GM13976 (cell line): ENCODE measurements at places on chromosomes 7 and 10.

GRCh38 chr7:120583899-120584586 lies 273.9 kb downstream of the TSPAN12 start:
- no peak for DNase-seq

GRCh38 chr10:128125416-128125943 lies 743 bp downstream of the MKI67 start:
- DNase-seq, result peak; percentile 25

DNA sequence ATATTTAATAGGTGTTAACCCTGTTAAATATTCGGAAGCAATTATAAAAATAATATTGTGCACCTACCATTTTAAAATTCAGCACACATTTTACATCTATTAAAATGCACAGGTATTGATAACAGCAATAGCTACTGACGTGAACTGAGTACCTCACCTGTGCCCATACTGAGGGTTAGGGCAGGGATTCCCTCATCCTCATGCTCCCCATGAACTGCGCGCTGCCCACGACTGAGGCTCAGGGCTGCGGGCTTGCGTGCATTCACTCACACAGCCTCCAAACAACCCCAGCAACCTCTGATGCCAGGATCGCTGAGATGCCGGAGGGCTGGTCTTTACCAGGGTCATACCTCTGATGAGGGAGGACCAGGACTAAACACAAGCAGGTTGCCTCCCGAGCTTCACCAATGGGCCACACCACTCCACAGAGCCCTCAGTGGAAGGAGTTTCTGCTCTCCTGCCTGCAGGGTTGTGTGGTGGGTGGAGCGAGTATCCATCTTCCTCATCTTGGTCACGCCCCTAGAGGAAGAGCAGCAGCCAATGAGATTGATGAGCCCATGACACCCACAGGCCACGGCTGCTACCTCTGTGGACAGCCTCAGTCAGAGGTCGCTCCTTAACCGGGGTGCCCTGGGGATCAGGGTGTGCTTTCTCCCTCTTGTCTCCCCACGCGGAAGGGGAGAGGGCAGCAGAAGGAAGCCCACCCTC lies 478.3 kb downstream of the TNS3 start:
- DNase-seq, result no peak

DNA sequence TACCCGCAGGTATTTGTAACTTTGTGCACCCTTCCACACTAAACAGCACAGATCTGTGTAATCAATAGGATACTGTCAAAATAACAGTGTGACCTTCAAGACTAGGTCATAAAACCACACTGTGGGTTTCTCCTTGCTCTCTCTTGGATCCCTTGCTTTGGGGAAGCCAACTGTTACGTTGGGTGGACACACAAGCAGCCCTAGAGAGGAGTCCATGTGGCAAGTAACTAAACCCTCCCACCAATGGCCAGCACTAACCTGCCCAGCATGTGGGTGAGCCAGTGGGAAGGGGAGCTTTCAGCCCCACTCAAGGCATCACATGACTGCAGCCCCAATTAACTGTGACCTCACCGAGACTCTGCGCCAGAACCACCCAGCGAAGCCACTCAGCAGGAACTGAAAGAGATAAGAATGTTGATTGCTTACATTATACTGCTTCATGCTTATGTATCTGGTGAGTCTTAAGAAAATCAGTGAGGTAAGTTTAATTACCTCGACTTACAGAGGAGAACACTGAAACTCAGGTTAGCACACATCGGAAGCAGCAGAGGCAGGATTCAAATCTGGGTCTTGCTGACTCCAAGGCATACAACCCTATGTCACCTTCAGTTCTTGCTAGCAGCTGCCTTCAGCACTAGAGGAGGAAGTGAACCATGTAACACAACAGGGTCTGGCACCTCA lies 9.4 kb upstream of the ZC3HAV1 start:
- DNase-seq, result peak; percentile 68

DNA sequence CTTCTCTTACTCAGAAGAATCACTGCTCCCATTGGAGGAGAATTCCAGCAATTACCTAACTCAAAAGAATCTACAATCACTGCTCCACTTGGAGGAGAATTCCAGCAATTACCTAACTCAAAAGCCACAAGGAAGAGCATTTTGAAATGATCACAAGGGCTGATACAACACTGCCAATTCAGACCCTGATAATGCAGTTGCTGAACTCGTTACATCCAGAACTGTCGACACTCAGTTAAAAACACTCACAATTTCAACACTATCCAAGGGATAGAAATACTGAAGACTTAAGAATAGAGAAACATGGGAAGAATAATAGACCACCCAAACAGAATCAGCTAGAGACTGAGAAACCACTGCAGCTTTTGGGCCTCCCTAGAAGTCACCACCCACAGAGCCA lies 27.8 kb downstream of the AFAP1L2 start:
- no peak for DNase-seq

- DNase-seq, result no peak
These were observed 35.2 kb downstream of the USP6NL start for GRCh38 chr10:11576092-11576809.

DNA sequence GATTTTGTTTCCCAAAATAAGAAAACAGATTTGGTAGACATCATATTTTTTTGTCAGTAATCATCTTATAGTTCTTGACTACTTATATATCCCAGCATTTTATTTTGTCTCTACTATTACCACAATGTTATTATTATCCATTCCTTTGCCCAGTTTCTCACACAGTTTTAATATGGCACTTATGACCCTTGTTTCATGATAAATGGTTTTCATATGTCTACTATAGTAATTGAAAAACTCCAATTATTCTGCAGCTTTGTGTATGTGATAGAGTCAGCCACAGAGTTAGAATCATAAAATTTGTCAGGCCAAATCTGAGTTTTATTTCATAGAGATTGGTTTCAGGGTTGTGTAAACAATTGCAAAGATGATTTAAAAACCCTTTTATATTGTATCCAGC lies 203.9 kb downstream of the MALRD1 start:
- no peak for DNase-seq

DNA sequence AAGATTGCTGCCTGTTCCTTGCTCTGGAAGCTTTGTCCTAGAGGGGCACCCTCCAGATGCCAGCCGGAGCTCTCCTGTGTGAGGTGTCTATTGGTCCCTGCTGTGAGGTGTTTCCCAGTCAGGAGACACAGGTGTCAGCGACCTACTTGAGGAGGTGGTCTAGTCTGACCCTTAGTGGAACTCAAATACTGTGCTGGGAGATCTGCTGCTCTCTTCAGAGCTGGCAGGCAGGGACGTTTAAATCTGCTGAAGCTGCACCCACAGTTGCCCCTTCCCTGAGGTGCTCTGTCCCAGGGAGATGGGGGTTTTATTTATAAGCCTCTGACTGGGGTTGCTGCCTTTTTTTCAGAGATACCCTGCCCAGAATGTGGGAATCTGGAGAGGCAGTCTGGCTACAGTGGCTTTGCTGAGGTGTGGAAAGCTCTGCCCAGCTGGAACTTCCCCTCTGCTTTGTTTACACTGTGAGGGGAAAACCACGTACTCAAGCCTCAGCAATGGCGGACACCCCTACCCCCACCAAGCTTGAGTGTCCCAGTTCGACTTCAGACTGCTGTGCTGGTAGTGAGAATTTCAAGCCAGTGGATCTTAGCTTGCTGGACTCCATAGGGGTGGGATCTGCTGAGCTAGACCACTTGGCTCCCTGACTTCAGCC lies 119.2 kb downstream of the PPP1R9A start:
- no peak for DNase-seq

- no peak for DNase-seq
These were observed 12.8 kb downstream of the HKDC1 start for GRCh38 chr10:69232736-69233480.

DNA sequence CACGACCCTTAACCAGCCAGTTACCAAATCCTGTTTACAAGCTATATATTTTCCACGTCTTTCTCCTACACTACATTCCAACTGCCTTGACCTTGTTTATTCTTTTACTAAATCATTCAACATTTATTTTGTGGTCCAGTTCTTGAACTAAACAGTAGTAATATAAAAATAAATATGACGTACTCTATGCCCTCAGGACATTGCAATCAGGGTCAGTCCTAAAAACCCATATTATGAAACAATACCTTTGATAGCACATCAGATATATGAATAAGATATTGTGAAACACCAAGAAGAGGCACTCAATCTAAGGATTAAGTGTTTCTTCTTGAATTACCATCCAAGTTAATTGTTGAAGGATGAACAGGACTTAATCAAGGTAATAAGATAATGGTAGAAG lies 52.5 kb upstream of the WNT16 start:
- no peak for DNase-seq

DNA sequence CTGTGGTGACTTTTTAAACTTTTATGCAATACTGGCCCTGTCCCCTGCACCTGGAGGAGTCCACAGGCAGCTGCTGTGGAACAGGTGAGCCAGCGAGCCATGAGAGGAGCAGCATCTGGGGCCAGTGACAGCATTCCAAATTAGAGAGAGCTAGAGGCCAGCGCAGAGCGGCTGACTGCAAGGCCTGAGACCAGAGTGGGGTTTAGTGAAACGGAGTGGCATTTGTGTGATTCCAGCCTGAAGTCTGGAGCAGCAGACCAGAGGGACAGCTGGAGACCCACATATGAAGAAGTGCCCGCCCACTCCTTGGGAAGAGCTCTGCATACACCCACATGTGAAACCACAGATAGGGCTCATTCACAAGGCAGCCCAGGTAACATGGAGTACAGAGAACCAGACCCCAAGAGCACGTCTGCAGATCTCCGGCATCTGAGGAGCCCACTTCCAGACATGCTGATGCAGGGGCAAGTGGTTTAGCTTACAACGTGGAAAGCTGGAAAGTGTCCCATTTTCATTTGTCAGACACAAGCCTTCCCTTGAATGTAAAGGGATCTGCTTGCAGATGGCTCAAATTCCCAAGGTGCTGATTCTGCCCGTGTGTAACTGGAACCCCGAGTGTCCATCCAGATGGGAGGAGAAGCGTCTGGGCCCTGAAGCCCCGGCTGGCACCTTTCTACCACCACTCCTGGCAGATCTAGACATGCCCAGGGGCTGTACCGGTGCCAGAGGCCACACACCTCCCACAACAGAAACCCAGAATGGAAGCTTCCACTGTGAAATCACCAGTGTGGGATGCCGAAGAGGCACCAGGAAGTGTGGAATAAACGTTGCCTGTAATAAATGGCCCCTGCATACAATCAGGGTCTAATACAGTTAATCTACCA lies 256.0 kb upstream of the TCERG1L start:
- no peak for DNase-seq

DNA sequence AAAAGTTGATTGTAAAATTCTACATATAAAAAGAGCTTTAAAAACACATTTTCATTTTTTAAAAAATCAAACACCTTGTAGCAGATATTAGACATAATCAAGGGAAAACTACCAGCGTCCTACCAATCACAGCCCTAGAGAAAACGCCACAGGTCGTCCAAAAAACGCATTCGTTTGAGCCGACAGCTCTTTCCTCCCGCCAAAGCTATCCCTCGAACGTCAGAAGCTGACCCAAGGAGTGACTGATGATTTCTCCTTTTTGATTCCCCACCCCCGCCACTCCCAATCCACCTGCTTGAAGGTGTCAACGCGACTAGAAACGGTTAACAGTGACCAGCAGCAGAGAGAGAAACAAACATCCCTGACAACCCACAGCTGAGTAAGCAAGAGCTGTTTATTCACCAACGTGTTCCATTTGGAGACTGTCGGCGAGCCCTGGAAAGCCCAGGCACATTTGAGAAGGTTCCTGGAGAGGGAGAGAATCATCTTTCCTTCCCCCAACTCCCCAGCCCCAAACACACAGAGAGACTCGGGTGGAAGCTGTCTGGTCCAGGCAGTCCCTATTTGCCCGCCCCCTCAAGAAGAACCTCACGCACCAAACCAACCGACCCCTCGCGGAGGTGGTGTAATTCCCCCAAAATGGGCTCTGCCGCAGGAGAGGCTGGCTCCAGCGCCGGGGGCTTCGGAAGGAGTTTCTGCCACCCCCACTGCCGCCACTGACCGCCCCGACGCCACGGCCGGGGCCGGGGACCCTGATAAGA lies 622 bp downstream of the CPEB3 start:
- DNase-seq, result peak; percentile 54

DNA sequence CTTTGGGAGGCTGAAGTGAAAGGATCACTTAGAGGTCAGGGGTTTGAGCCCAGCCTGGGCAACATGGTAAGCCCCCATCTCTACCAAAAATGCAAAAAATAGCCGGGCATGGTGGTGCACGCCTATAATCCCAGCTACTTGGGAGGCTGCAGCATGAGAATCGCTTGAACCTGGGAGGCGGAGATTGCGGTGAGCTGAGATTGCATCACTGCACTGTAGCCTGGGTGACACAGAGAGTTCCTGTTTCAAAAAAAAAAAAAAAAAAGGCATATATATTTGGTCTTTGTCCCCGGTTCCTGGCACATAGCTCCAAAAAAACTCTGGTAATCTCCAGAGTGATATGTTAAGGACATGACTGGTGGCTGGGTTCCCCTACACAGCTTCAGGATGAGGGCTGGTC lies 147.3 kb downstream of the SEC23IP start:
- no peak for DNase-seq

- no peak for DNase-seq
These were observed 244.6 kb upstream of the GRB10 start for GRCh38 chr7:51027106-51027934.

GRCh38 chr10:11655836-11656235 lies 44.4 kb upstream of the USP6NL start:
- no peak for DNase-seq

GRCh38 chr7:18894155-18894554 lies 223.3 kb downstream of the TWIST1 start:
- DNase-seq, result no peak

DNA sequence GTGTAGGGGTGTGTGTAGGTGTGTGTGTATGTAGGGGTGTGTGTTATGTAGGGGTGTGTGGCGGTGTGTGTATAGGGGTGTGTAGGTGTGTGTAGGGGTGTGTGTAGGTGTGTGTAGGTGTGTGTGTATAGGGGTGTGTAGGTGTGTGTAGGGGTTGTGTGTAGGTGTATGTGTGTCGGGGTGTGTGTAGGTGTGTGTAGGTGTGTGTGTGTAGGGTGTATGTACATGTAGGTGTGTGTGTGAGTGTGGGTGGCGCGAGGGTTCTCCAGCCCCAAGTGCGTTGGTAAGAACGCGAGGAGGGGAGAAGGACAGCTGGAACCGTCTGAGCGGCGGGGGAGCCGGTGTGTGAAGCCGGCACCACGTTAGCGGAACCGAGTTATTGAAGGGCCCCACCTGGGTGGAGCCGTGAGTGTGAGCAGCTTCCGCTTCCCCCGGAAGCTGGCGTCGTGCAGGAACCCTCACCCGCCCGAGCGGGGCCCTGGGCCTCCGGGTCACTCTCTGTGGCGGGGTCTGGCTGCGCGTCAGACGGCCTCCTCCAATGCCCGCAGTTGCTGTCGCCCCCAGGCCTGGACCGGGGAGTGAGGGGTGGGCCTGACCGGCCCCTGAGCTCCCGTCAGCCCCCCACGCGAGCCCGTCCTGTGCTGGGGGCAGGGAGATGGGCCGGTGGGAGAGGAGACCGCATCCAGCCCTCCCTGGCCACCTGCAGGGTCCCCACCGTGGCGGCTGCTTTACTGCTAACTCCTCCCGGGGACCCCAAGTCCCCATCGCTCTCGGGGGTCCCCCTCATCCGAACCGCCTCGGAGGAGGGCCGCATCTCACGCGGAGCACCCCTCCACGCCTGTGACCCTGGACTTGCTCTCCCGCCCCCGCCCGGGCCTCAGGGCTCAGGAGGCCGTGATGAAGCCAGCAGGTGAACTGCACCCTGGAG lies 49.6 kb upstream of the PSMG3 start:
- no peak for DNase-seq

GRCh38 chr7:111242141-111242755 lies 151.3 kb downstream of the LRRN3 start:
- no peak for DNase-seq

GRCh38 chr7:159136846-159137245 lies 7.8 kb downstream of the VIPR2 start:
- DNase-seq, result no peak
